Activated T-helper 2 cell treated with anti-CD3 and anti-CD28 coated beads, Interferon-gamma antibody, Interleukin-2, Interleukin-4, amounts not matched to agents 10 μg/mL and 5 μg/mL and 100 μg/mL, durations not matched to agents 14 hours and 24 hours and 36 hours (primary cell): ENCODE measurements at places on chromosomes 1 and 21. TPM values are rescaled to one million over a fixed set of nuclear protein-coding genes. Genes with fewer than 3 reads are reported as not detected.

CACNA1E gene
- total RNA-seq: not detected in 2 replicates

PGBD2 gene
- 6.7 and 6.9 TPM in 2 replicates for total RNA-seq

CA6 gene
- 0.37 and 0.41 TPM in 2 replicates for total RNA-seq

ZFP69B gene
- total RNA-seq: 4.7 and 5.4 TPM in 2 replicates
